ENCODE measurements at places on chromosomes 2 and 18.

DNA sequence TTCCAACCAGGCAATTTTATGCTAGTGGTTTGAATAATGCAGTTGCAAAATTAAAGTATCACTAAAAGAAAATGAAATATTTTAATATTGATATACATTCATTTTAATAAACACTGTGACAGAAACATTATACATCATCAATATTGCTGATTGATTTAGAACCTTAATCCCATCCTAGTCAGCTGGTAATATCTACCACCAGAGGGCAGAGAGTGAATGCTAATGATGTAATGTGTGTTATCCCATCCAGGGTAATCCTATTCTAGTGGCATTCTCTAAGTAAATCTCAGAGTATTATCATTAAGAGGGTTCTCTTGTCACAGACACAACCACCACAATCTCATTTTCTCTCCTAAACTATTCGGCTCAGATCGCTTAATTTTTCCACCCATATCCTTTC lies 477.4 kb downstream of the CPS1 start:
- no peak for DNase-seq

DNA sequence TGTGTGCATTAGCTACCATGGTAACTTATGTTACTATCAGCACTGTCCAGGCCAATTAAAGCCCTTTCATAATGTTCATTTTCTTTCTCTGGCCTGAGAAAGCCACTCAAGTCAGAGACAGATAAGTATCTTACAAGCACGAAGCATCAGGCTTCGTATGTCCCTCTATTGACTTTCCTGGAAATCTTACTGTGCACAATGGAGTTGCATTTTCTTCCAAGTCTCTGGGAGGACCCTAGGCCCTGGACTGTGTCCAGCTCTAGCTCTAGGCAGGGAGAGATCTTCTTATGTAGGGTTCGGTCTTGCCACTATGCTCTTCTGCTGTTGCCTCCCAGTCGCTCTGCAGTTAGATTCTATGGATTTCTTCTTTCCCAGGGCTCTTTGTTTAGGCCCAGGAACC lies 40.0 kb upstream of the ITGA6 start:
- no peak for DNase-seq

DNA sequence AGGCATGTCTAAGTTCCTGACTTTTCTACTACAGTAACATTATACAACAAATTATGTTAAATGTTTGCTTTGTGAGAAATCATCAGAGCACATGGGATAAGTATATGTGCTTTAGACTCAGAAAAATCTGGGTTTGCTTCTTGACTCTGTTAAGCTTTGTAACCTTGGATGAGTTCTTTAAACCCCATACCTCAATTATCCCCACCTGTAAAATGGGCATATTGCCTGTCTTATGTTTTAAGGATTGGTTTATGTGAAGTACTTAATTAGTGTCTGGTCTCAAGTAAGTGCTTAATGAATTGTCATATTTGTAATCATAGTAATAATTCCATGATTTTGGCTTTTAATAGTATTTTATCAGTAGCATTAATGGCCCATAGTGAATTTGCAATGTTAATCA lies 135.8 kb downstream of the TAF4B start:
- DNase-seq: no peak

GRCh38 chr18:676736-677135 lies 19.3 kb downstream of the TYMS start:
- DNase-seq: no peak

- no peak for DNase-seq
These were observed 522.5 kb downstream of the TSN start for GRCh38 chr2:122277956-122278355.

- DNase-seq: peak; percentile 35
These were observed at the start of gene RFX8 for GRCh38 chr2:101474731-101475384. Gene RFX8, minus strand, starts transcription at chr2:101475112. Its CDS starts 8,264 bp downstream, at chr2:101466848.

- no peak for DNase-seq
These were observed 172.3 kb downstream of the IKZF2 start for GRCh38 chr2:212979046-212979612.

DNA sequence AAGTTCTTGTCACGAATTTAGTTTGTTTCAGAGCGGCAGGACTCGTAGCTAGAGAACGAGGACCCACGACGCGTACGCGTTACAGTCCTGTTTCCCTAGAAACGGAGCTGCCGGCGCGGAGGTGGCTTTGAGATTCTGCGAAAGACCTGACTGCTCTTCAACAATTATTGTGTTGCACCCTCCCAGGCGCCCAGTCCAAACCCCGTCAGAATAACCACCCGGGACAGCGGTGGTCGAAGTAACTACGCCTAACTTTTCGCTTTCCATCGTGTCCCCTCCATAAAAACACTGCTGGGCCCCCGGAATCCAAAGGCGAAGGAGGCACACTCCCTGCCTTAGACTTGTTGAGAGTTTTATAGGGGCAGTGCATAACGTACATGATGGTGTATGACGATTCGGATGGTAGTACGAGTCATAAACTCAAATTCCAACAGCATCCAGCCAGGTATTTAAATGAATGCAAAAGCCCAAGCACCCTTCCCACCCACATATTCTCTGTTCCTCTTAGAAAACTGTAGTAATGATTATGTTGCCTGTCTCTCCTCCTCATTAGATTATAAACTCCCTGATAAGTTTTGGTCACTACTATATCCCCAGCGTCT lies 651 bp upstream of the STAM2 start:
- no peak for DNase-seq

- DNase-seq: no peak
These were observed 118.3 kb downstream of the SH3RF3 start for GRCh38 chr2:109247340-109247739.

DNA sequence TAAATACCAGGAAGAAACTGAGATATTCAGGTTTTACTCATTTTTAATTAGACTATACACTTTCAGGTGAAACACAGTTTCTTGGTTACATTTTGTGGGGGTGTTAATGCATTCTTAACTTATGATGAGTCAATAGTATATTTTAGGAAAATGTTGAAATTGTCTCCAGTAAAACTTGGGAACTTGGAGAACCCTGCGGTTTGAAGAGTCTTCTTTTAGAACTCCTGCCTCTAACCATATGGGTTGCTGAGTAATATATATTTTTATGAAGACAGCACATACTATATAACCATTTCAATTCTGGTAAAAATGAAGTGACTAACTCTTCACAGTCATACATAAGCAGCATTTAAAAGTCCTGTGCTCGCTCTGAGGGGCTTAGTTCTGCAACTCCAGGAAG lies 308.2 kb upstream of the LRATD1 start:
- no peak for DNase-seq

- no peak for DNase-seq
These were observed 3.6 kb downstream of the HOXD11 start for GRCh38 chr2:176110415-176111308.
